ENCODE measurements at places on chromosomes 3 and 15.

GRCh38 chr3:73529308-73530021 lies 95.3 kb downstream of the PDZRN3 start:
- H3K36me3 ChIP-seq = no peaks in the 10 kb centered on the region
- H3K4me1 ChIP-seq = peaks cover 58% of the 10 kb centered on the region
- H3K27ac ChIP-seq = peak overlapping the region; percentile 60
- H3K4me3 ChIP-seq = no peak overlapping the region
- DNase-seq = no peak
- H3K27me3 ChIP-seq = no peaks in the 10 kb centered on the region

DNA sequence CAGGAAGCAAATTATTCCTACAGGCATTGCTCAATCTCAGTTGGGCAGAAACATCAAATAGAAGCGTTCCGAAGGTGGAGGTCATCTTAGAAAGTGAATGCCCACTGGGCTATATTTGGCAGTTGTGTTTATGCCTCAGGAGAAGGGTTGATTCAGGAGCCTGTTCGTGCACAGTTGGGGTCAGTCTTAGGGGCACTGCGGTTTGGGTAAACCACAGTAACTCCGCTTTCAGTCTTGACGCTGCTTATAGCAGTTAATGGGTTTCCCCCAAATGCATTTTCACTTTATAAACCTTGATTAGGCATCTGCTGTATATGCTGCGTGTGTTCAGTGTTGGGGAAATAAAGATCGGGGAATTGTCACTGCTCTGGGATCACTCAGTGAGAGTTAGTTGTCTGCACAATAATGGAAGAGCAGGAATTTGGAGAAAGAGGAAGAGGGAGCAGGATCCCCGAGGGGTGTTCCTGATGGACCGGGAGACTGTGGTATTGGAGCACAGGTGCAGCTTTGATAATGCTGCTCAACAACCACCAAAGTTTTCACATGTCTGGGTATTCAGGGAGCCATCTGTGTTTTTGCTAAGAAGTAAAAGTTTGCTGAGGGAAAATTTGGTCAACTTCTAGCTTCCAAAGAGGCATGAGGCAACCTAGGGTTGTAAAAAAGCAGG lies 124.3 kb upstream of the EIF1B start:
- no peak for DNase-seq
- H3K4me3 ChIP-seq = no peak overlapping the region
- peaks cover 32% of the 10 kb centered on the region for H3K4me1 ChIP-seq
- H3K36me3 ChIP-seq = no peaks in the 10 kb centered on the region

DNA sequence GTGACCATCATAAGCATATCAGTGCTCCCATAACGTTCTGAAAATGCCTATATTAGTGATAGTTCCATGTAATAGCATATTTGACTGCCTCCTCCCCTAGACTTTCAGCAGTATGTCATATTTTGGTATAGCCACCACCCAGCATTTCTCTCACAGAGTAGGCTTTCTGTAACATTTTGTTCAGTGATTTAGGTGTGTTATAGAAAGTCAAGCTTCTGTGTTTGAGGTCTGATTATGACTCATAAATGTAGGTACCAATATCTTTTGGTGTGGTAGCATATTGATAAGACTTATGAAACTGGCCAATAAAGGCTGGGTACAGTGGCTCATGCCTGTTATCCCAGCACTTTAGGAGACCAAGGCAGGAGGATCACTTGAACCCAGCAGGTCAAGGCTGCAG lies 34.3 kb upstream of the ZMAT3 start:
- H3K36me3 ChIP-seq = no peaks in the 10 kb centered on the region
- H3K27me3 ChIP-seq = no peaks in the 10 kb centered on the region
- H3K27ac ChIP-seq = no peak overlapping the region
- no peak overlapping the region for H3K4me3 ChIP-seq
- H3K4me1 ChIP-seq = no peaks in the 10 kb centered on the region

GRCh38 chr3:5047764-5048419 lies 68.7 kb downstream of the BHLHE40 start:
- no peaks in the 10 kb centered on the region for H3K27me3 ChIP-seq
- H3K4me1 ChIP-seq = no peaks in the 10 kb centered on the region
- H3K36me3 ChIP-seq = no peaks in the 10 kb centered on the region
- no peak overlapping the region for H3K27ac ChIP-seq

DNA sequence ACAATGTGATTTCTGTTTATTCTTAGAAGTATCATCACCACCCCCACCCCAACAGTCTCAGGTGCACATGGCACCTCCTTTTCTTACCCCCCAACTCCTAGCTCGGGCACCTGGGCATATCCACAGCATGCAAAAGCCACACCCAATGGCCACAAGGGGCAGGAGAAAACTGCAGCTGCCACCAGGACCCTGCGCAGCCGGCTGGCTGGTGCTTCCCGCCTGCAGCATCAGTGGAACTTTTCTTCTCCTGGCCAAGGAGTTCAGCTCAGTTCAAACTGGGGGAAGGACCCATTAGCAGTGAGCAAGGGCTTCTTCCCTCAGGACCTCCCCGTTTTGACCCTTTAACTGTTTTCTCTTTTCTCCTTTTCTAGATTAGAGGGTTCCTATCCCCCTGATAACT lies 44.8 kb downstream of the TM4SF18 start:
- H3K27ac ChIP-seq = no peak overlapping the region
- no peak for DNase-seq
- H3K4me3 ChIP-seq = no peak overlapping the region
- no peaks in the 10 kb centered on the region for H3K4me1 ChIP-seq
- no peaks in the 10 kb centered on the region for H3K36me3 ChIP-seq
- no peaks in the 10 kb centered on the region for H3K27me3 ChIP-seq

DNA sequence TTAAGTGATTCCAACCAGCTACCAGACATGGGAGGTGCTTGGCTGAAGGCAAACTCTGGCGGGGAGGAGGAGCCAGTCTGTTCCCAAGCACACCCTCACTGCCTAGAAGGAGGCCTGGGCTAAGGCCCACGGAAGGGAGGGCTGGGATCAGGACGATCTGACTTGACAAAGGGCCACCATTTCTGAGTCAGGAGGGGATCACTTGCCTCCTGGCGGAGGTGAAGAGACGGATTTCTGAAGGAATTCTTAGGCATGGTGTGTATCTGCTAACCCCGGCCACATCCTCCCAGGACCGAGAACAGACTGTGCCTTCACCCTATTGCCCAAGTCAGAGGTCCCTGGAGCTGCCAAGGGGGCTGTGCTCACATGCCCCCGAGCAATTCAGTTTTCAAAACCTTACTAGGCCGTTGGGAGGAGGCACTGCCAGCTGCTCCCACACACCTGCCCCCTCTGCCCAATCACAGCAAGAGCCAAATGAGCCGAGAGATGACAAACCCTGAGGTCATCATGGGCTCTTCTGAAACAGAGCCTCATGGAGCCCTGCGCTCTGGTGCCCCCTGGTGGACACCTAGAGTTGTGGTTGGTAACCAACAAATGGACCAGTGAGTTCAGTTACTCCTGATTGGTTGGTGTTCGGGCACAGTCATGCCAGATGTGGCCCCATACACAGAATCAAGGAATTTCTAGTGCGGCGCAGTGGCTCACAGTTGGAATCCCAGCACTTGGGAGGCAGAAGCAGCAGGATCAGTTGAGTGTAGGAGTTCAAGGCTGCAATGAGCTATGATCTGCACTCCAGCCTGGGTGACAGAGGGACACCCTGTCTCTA lies 6.5 kb upstream of the TNK2 start:
- no peak overlapping the region for H3K4me3 ChIP-seq
- H3K27me3 ChIP-seq = peaks cover 38% of the 10 kb centered on the region
- peak; percentile 92 for DNase-seq
- no peaks in the 10 kb centered on the region for H3K36me3 ChIP-seq
- peak overlapping the region; percentile 47 for H3K27ac ChIP-seq
- H3K4me1 ChIP-seq = peaks cover 14% of the 10 kb centered on the region

DNA sequence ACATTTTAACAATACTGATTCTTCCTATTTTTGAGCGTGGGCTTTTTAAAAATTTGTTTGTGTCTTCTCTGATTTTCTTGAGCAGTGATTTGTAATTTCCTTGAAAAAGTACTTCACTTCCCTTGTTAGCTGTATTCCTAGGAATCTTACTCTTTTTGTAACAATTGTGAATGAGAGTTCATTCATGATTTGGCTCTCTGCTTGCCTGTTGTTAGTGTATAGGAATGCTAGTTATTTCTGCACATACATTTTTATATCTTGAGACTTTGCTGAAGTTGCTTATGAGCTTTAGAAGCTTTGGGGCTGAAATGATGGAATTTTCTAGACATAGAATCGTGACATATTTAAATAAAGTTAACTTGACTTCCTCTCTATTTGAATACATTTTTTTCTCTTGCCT lies 582.8 kb upstream of the BCHE start:
- no peak overlapping the region for H3K27ac ChIP-seq
- no peak for DNase-seq
- H3K4me3 ChIP-seq = no peak overlapping the region

- no peak for DNase-seq
- H3K4me3 ChIP-seq = peak overlapping the region; percentile 76
- peaks cover 10% of the 10 kb centered on the region for H3K27me3 ChIP-seq
- no peaks in the 10 kb centered on the region for H3K36me3 ChIP-seq
- peaks cover 26% of the 10 kb centered on the region for H3K4me1 ChIP-seq
Observed at GRCh38 chr3:50226888-50227389, 9.1 kb upstream of the GNAI2 start.
